Chondrocyte (in vitro differentiated cells): ENCODE measurements at places on chromosomes 3 and 15. TPM values are rescaled to one million over a fixed set of nuclear protein-coding genes. Genes with fewer than 3 reads are reported as not detected.

The GANC gene
- 19.3 to 30.2 TPM (median 20.7 TPM) in 3 replicates for total RNA-seq

The CCR8 gene
- not detected in 3 replicates for total RNA-seq

The CISH gene
- 0.85 to 1.8 TPM (median 1.8 TPM) in 3 replicates for total RNA-seq

The MAN2C1 gene
- 105 to 158 TPM (median 109 TPM) in 3 replicates for total RNA-seq

The KNL1 gene
- total RNA-seq: 4.7 to 6.0 TPM (median 5.5 TPM) in 3 replicates

The PPP1R14D gene
- not detected in 3 replicates for total RNA-seq

The NOX5 gene
- total RNA-seq: not detected in 3 replicates

The VILL gene
- 1.7 to 2.6 TPM (median 1.7 TPM) in 3 replicates for total RNA-seq

The PTH1R gene
- 2.4 to 6.3 TPM (median 3.1 TPM) in 3 replicates for total RNA-seq

The SERPINI2 gene
- total RNA-seq: not detected in 3 replicates

The TGM5 gene
- total RNA-seq: not detected in 3 replicates

DNA sequence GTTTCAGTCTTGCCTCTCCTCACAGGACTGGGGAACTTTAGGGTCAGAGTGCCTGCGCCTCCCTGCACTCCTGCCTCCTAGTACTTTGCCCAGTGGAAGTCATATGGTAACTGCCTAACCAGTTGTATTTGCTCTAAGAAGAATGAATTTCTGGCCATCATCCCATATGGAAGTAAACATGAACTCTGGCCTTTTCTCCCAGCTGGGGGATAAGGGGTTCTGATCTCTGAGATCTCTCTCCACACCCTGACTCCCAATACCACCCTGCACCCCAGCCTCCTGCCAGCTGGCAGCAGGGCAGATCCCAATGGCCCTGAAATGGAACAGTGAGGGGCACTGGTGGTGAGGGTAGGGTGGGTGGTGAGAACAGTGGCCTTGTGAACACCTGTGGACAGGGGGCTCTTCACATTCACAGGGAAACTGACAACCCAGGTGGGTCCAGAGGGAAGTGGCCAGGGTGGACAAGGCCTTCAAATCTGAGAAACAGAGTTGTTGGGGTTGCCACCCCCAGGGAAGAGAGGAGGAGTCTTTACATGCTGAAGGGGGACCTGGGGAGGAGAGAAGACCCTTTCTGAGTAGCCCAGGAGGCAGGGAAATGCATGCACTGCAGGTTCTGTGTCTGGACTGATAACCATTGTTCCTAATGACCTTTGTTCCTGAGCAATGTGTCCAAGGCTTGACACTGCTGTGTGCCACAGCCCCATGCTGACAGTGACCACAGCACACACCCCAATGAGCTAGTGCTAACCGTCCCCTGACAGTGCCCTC, 36.9 kb downstream of the RHCG start:
- no peak for DNase-seq

DNA sequence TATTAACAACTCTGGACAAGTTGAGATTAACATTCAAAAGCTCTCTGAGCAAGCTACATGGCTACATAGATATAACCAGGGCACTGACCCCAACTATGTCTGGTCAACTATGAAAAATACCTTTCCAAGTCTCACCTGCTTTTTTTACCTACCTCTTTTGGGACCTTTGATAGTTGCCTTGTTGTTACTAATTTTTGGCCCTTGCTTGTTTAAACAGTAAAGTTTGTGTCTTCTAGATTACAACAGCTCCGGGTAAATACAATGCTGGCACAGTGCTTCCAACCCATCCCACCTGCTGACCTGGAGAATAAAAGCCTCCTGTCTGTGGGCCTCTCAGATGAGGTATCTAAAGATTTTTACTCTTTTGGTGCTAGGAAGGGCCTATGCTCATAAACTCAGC, 1036.6 kb downstream of the NAALADL2 start:
- H3K27ac ChIP-seq: no peak overlapping the region
- H3K36me3 ChIP-seq: no peaks in the 10 kb centered on the region
- H3K4me1 ChIP-seq: peaks cover under 1% of the 10 kb centered on the region
- no peak overlapping the region for H3K4me3 ChIP-seq

- H3K36me3 ChIP-seq: no peaks in the 10 kb centered on the region
- H3K4me1 ChIP-seq: peaks cover 24% of the 10 kb centered on the region
- no peaks in the 10 kb centered on the region for H3K27me3 ChIP-seq
- DNase-seq: no peak
- H3K27ac ChIP-seq: no peak overlapping the region
These were observed 50.6 kb upstream of the SLC7A14 start for GRCh38 chr3:170636400-170636973.

- H3K4me3 ChIP-seq: no peak overlapping the region
- H3K27me3 ChIP-seq: peaks cover 45% of the 10 kb centered on the region
- no peak for DNase-seq
- no peak overlapping the region for H3K27ac ChIP-seq
- no peaks in the 10 kb centered on the region for H3K4me1 ChIP-seq
These were observed 259.7 kb upstream of the TLE3 start for GRCh38 chr15:70357453-70357852.

DNA sequence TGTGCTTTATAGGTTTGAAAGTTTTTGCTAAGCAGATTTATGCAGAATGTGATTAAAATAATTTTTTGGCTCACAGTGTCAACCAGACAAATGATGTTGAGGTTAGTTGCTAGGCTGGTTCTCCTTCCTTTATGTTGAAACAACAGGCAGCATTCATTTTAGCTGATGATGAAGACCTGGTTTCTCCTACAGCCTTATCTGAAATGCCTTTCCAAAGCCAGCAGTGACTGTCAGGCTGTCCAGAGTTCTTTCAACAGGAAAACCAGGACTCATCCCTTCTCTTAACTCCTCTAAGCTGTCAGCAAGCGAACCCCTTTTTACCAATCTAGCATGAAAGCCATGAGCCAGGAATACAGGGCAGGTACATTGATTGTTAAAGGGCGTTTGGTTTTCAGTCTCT, 84.1 kb downstream of the ZNF609 start:
- H3K4me3 ChIP-seq: no peak overlapping the region
- H3K4me1 ChIP-seq: no peaks in the 10 kb centered on the region
- no peak for DNase-seq
- H3K27ac ChIP-seq: no peak overlapping the region

DNA sequence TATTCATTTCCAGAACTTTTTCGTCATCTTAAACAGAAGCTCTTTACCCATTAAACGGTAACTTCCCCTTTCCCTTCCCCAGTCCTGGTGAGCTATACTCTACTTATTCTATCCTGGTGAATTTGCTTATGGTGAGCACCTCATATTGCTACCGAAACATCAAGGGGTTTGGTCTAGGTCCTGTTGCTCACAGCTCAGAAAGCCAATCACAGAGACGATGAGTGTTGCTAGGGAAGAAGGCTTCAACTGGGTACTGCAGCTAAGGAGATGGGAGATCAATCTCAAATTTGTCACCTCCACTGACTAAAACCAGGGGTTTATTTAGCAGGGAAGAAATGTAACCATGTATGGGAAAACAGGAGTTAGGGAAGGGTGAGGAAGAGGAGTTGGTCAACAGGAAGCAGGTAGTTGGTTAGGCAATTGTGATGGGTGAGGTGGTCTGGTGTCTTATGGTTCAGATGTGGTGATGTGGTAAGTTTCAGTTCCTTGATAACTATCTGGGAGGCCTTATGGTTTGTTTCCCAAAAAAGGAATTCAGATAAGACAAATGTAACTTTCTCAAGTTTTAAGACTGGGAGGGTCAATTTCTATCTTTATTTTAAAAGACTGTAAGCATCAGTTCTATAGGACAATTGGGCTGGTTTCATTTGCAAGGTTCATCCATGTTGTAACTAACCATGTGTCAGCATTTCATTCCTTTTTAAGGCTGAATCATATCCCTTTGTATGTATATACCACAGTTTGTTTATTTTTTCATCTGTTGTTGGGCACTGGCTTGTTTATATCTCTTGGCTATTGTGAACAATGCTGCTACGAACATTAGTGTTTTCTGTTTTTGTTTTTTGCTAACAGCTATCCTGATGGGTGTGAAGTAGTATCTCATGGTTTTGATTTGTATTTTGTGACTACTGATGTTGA, 24.3 kb downstream of the ARHGAP11B start:
- no peaks in the 10 kb centered on the region for H3K27me3 ChIP-seq
- no peaks in the 10 kb centered on the region for H3K4me1 ChIP-seq
- H3K4me3 ChIP-seq: no peak overlapping the region
- no peak overlapping the region for H3K27ac ChIP-seq
- no peak for DNase-seq

GRCh38 chr3:18223571-18223970, 201.6 kb downstream of the SATB1 start:
- H3K27me3 ChIP-seq: no peaks in the 10 kb centered on the region
- H3K4me3 ChIP-seq: no peak overlapping the region
- H3K27ac ChIP-seq: no peak overlapping the region
- no peak for DNase-seq
- H3K4me1 ChIP-seq: no peaks in the 10 kb centered on the region
- H3K36me3 ChIP-seq: no peaks in the 10 kb centered on the region

DNA sequence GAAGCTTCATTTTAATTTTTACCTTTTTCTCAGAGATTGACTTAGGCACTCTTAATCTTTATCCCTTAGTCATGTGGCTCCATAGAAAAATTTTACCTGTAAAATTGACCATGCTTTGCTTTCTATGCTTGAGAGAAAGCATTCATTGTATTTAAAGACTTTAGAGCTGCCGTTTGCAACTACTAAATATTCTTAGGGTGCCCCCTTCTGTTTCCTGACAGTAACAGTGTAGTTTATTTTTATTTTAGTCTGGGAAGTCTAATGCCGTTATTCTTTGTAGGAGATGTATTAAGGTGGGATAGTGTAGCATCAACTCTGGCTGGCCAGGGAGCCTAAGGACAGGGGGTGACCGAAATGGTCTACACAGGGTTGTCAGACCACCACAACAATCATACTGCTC, 84.5 kb upstream of the SYNPR start:
- peaks cover 19% of the 10 kb centered on the region for H3K27me3 ChIP-seq
- H3K4me1 ChIP-seq: no peaks in the 10 kb centered on the region
- no peak for DNase-seq
- no peak overlapping the region for H3K4me3 ChIP-seq
- H3K27ac ChIP-seq: no peak overlapping the region

GRCh38 chr15:87633525-87633924, 623.0 kb downstream of the NTRK3 start:
- peaks cover 6% of the 10 kb centered on the region for H3K27me3 ChIP-seq
- no peaks in the 10 kb centered on the region for H3K4me1 ChIP-seq
- no peak overlapping the region for H3K27ac ChIP-seq
- no peaks in the 10 kb centered on the region for H3K36me3 ChIP-seq
- DNase-seq: no peak
- no peak overlapping the region for H3K4me3 ChIP-seq

DNA sequence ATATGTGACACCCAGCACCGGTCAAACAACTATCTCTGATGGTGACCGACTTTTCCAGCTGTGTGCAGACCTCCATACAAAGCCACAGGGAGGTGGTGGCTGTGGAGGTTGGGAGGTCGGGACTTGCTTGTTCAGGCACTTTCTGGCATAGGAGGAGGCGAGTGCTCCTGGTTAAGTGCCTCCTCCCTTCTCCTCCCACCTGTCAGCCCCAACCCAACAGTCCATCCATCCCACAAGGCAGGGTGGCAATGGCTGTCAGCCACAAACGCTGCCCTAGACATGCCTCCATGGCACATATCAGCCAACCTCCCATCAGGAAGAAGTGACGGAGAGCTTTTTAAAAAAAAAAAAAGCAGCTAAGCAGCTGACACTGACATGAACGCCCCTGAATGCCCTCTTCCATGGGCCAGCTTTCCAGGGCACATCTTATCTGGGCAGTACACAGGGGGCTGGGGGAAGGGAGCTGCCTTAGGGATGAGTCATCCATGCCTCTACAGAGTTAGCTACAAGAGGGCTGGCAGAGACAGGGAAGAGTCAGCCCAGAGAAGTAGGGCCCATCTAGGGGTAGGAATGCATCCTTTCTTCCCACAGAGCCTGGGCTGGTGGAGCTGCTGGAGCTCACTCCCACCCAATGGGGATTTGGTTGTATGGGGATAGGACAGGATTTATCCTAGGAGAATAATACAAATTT, 41.2 kb downstream of the CCDC12 start:
- H3K4me1 ChIP-seq: peaks cover 61% of the 10 kb centered on the region
- no peak for DNase-seq
- H3K27ac ChIP-seq: peak overlapping the region; percentile 95
- no peaks in the 10 kb centered on the region for H3K27me3 ChIP-seq
- no peak overlapping the region for H3K4me3 ChIP-seq

GRCh38 chr3:14592836-14593235, 52.7 kb upstream of the GRIP2 start:
- no peak overlapping the region for H3K27ac ChIP-seq
- DNase-seq: no peak
- H3K4me3 ChIP-seq: no peak overlapping the region

GRCh38 chr3:127715532-127715931, 42.8 kb downstream of the ABTB1 start:
- DNase-seq: no peak
- peaks cover 9% of the 10 kb centered on the region for H3K36me3 ChIP-seq
- no peak overlapping the region for H3K27ac ChIP-seq
- H3K27me3 ChIP-seq: no peaks in the 10 kb centered on the region

- H3K27me3 ChIP-seq: no peaks in the 10 kb centered on the region
- no peak overlapping the region for H3K4me3 ChIP-seq
- no peaks in the 10 kb centered on the region for H3K36me3 ChIP-seq
These were observed 202.8 kb upstream of the UBE2E1 start for GRCh38 chr3:23602971-23603370.

- peaks cover 4% of the 10 kb centered on the region for H3K4me1 ChIP-seq
- H3K27ac ChIP-seq: no peak overlapping the region
- no peak overlapping the region for H3K4me3 ChIP-seq
- no peak for DNase-seq
These were observed 13.7 kb downstream of the MAP6D1 start for GRCh38 chr3:183811638-183812037.

- no peaks in the 10 kb centered on the region for H3K4me1 ChIP-seq
- no peak overlapping the region for H3K27ac ChIP-seq
- DNase-seq: no peak
- H3K4me3 ChIP-seq: no peak overlapping the region
- no peaks in the 10 kb centered on the region for H3K36me3 ChIP-seq
- H3K27me3 ChIP-seq: peaks cover 5% of the 10 kb centered on the region
These were observed 206.9 kb downstream of the ZNF385D start for GRCh38 chr3:21544076-21544462.

DNA sequence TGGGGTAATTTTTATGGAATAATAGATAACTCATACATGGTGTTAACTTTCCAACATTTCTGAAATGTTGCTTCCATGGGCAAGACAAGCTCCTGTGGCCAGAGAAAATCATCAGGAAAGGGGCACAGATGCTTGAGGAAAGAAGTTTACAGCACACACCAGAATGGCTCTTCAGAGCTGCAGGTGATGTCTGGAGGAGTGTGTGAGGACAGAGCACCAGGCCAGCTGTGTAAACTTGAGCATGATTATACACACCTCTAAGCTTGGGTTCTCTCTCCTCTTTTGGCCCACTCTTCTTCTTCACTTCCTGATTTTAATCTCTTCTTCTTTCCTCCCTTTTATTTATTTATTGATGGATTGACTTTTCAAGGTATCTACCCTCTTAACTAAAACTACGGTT, 676.0 kb downstream of the GRM7 start:
- no peak for DNase-seq
- peaks cover 16% of the 10 kb centered on the region for H3K27me3 ChIP-seq
- no peaks in the 10 kb centered on the region for H3K36me3 ChIP-seq
- H3K4me3 ChIP-seq: no peak overlapping the region
